Umbilical cord (tissue), 2 donors: ENCODE measurements at places on chromosomes 4 and X. TPM values are rescaled to one million over a fixed set of nuclear protein-coding genes. Genes with fewer than 3 reads are reported as not detected.

Gene KLF3
- total RNA-seq: 25.0 TPM

Gene CNKSR2
- 16.4 TPM for total RNA-seq

Gene GASK1B
- total RNA-seq: 150 TPM

Gene PCSK1N
- not detected for total RNA-seq

Gene PALLD
- total RNA-seq: 441 TPM

Gene MAOB
- 0.48 TPM for total RNA-seq

Gene TBC1D8B
- total RNA-seq: 21.7 TPM

Gene PLRG1
- 52.5 TPM for total RNA-seq

Gene RAB33A
- total RNA-seq: 18.8 TPM

Gene POU3F4
- not detected for total RNA-seq

Gene MAGED4
- total RNA-seq: 33.9 TPM

Gene C4orf51
- 5.8 TPM for total RNA-seq

Gene RBMXL3
- total RNA-seq: 1.4 TPM

Gene VEGFD
- total RNA-seq: 0.72 TPM

Gene RNF4
- 40.7 TPM for total RNA-seq

Gene RASSF6
- total RNA-seq: 4.1 TPM

Gene SLC6A14
- total RNA-seq: 0.48 TPM

Gene GAGE10
- total RNA-seq: not detected
